ENCODE measurements at places on chromosomes 12 and 14.

DNA sequence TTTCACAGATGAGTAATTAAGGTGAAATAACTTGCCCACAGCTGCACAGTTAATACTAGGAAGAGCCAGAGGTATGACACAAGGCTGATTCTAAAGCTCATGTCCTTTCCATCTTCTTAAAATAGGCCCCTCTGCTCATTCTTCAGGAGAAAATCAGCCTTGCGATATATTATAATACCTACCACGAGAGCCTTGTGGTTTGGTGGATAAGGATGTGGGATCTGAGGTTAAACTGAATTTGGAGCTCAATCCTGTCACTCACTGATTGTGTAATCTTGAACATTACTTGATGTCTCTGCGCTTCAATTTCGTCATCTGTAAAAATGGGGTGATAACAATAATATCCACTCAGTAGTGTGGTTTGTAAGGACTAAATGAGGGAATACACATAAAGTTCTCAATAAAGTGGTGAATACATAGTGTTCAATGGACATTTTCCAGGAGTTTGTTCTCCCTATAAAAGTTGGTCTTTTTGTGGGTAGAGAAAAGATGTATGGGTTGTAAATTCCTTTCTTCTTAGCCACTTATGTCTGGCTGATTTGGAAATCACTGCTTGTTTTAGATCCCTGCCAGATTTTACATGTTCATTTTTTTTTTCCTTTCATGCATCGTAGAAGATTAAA is 25.1 kb upstream of the ATP2B1 start:
- DNase-seq = no peak

- no peak for DNase-seq
Observed at GRCh38 chr12:26523708-26524150, 309.3 kb downstream of the ITPR2 start.

GRCh38 chr12:88411689-88412088 is 168.6 kb downstream of the KITLG start:
- no peak for DNase-seq

DNA sequence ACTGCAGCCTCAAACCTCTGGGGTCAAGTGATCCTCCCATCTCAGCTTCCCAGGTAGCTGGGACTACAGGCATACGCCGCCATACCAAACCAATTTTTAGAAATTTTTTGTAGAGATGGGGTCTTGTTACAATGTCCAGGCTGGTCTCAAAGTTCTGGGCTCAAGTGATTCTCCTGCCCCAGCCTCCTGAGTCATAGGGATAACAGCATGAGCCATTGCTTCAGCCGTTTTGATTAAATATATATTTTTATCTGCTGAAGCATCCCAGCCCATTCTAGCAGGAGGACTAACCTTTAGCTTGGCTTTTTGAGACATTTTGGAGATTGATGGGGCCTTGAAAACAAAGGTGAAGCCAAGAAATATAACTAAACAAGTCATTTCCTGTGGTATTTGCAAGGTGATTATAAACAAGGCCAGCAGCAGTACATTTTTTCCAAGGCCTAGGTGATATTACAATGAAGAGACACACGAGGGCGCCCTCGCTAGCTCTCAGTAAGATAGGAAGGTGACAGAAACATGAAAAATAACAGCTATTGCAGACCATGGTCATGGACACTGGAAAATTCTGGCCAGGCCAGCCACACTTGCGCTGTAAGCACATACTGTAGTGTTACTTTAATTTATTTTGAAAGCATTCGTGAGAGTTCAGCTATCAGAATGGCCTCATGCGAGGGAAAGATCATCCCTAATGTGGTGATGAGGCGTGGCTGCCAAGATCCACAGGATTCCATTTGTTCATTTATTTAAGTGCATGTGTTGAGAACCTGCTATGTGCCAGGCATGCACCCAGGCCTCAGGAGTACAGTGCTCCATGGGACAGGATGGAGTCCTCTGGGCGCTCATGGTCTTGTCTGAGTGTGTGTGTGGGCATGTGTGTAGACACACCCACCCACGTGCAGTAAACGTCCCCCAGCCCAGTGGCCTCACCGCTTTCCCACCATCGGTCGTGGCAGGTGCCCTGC is 63.5 kb downstream of the DGLUCY start:
- DNase-seq = peak; percentile 93

GRCh38 chr12:93762912-93763553 is 85.9 kb downstream of the CRADD start:
- no peak for DNase-seq

DNA sequence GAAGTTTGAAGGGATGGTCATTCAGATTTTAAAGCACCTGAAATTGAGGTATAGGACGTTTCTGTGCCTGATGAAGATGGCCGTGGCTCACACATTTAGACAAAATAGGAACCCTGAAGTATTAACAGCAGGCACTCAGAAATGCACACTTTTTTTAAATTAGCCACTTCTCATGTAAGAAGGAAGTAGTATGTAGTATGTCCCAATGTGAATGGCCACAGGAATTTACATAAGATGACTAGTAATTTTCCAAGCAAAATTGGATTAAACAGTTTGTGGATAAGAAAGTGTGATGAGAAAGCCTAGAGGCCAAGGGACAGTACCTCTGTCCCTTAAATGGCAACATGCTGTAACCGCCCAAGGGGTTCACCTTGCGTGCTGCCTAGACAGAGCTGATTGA is 1.8 kb upstream of the MIS18BP1 start:
- DNase-seq = no peak

DNA sequence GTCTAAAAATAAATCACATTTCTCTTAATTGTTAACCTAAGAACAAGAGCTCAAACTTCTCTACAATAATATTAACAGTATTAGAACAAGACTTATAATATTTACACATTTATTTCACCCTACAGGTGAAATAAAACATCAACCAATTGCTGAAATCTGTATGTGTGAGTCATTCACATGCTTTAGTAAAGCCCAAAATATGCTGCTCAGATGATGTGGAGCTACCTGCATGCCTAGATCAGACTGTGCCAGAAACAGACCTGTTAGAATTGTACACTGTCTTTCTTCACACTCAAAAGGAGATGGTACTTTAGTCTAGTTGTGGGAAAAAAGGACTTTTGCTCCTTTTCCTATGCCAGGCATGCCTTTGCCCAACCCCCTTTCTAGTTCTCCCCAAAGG is 54.7 kb downstream of the RPS6KA5 start:
- no peak for DNase-seq

- no peak for DNase-seq
Observed at GRCh38 chr12:19573866-19574265, 134.6 kb downstream of the AEBP2 start.

GRCh38 chr12:101746661-101747060 is 7.4 kb upstream of the SYCP3 start:
- DNase-seq = no peak

DNA sequence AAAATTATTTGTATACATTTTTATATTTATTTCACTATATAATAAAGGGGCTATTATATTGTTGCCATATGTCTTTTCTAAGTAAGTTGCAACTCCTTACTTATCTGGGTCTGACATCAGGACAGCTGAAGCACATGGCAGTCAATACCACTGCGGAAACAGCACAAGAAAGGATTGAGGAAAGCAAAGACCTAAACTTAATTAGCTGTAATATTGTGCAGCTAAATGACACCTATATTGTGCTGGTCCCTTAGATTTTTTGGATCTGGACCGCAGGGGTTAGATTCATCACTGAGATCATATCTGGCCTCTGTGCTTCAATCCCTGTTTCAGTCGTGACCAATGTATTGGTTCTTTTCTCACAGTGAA is 359.6 kb upstream of the DIO2 start:
- no peak for DNase-seq

- no peak for DNase-seq
Observed at GRCh38 chr14:76984297-76984696, 44.2 kb downstream of the IRF2BPL start.

DNA sequence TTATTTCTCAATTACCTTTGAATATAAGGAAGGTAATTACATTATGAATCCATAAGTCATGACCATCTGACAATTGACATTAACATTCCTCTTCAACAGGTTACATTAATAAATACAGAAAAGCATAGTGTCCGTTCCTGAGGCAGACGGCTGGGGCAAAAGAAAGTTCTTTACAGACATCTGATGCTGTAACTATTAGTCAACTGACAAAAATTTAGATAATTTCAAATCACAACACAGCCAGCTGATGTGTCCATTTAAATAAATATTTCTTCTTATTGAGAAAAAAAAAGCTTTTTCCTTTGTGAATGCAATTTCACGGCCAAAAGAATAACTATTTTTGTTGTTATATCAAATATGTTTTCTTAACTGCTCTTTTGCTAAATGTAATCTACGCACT is 9.2 kb upstream of the PYROXD1 start:
- no peak for DNase-seq

DNA sequence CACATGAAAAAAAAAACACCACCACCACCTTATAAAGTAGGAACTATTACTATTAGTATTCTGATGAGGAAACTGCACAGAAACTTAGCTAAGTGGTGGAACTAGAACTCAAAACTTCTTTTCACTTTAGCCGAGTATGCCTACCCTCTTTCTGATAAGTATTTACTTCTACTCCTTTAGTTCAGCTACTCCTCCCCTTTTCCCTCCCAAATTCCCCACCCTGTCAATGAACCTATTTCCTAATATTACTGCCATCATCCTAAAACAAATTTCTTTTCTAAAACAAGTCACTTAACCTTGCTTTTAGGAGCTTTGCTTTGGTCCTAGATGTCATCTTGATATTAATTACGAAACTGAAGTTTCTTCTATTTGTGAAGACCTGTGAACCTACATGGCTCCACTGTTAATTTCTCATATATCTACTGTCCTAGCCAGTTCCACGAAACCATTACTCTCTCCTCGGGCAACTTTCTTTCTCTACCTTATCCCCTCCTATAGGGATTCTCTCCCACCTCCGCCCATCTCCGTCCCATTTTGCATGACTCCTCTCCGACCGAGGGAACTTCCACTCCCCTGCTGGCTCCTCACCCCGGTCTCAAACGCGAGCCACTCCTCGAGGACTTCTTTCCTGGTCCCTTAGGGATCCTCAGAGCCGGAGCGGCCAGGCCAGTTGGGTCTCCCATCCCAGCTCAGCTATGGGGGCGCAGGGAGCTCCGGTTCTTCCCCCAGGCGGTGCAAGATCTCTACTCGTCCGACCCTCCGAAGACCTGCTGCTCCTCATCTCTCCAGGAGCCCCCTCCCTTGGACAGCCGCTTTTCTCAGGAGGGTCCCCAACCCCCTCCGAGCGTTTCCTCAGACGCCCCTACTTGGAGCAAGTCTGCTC is 1.1 kb downstream of the NUMB start:
- DNase-seq = no peak

DNA sequence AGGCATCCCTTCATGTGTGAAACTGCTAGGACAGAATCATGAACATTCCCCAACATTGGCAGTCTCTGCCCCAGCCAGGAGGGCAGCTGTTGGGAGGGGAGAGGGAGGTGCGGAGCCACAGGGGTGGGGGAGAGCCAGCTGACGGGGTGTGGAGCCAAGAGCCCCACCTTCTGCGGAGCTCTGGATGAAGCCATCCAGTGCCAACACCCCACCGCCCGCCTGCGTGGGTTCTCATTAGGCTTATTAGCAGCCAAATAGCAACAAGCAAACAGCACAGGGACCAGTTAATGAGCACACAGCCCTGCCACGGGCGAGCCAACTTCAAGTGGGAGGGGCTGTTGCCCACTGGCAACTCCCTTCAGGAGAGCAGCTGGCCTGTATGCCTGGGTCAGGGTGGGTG is 12.1 kb downstream of the LTBP2 start:
- peak; percentile 45 for DNase-seq

- DNase-seq = no peak
Observed at GRCh38 chr12:52575948-52576347, 2.3 kb upstream of the KRT74 start.

- no peak for DNase-seq
Observed at GRCh38 chr14:52949711-52950409, 990 bp downstream of the FERMT2 start.

All from NCI-H1694 (cell line).